Breast epithelium (tissue), 4 donors: ENCODE measurements at places on chromosomes 5 and 9.

DNA sequence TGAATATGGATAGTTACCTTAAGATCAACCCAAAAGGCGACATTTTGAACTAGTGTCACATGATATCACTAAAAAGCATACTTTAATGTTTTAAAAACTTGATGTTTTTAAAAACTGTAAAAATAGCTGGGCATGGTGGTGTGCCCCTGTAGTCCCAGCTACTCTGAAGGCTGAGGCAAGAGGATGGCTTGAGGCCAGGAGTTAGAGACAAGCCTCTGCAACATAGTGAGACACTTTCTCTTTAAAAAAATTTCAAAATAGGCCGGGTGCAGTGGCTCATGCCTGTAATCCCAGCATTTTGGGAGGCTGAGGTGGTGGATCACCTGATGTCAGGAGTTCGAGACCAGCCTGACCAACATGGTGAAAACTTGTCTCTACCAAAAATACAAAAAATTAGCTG lies 129.5 kb downstream of the NPR3 start:
- H3K36me3 ChIP-seq, result no peaks in the 10 kb centered on the region
- no peak for DNase-seq
- no peak overlapping the region for H3K4me3 ChIP-seq
- no peaks in the 10 kb centered on the region for H3K4me1 ChIP-seq

DNA sequence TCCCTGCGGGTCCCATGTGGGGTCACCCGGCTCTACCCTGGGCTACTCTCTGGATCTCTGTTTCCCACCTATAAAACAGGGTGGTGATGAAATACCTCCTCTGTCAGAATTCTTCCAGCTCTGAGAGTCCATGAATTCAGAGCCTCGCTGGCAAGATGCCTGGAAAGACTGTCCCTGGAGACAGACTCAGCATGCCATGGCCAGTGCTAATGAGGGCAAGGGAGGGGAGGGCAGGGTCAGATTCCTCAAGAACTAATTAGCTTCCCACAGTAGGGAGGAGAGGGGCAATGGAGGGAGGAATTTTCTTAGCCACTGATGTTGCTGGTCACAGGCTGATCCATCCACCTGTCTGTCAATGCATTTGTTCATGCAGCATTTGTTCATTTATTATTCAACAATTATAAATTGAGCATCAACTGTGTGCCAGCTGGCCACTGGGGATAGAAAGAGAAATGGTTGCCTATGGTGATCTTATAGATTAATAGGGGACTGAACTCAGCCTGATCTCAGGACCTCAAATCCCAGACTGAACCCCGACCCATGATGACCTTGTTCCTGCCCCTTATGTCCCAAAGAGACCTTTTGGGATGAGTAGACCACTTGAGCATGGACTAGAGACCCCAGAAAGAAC lies 4.7 kb downstream of the SYNPO start:
- no peaks in the 10 kb centered on the region for H3K27me3 ChIP-seq
- no peak overlapping the region for H3K4me3 ChIP-seq
- H3K36me3 ChIP-seq, result no peaks in the 10 kb centered on the region
- H3K4me1 ChIP-seq, result peaks cover 33% of the 10 kb centered on the region

- peak overlapping the region; percentile 83 for H3K27ac ChIP-seq
- no peaks in the 10 kb centered on the region for H3K36me3 ChIP-seq
- H3K4me1 ChIP-seq, result no peaks in the 10 kb centered on the region
Measured at GRCh38 chr9:88535226-88536022, 446 bp downstream of the NXNL2 start.

GRCh38 chr9:94870793-94871558 lies 144.5 kb downstream of the AOPEP start:
- DNase-seq, result no peak
- H3K27ac ChIP-seq, result no peak overlapping the region
- no peaks in the 10 kb centered on the region for H3K4me1 ChIP-seq
- no peak overlapping the region for H3K4me3 ChIP-seq

DNA sequence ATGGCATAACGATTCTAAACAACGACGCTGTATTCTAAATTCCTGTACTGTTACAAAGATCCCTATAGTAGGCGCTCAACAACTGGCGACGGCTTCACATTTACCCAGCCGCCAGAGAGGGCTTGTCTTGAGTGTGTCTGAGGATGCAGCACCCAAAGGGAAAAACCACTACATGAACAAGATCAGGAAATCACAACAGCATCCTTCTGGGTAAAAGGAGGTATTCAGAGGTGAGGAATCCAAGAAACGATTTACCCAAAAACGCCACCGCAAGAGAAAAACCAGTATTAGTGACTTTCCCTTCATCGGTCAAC lies 711 bp downstream of the TTC33 start:
- H3K36me3 ChIP-seq, result no peaks in the 10 kb centered on the region
- peak overlapping the region; percentile 78 for H3K4me3 ChIP-seq
- DNase-seq, result no peak
- no peaks in the 10 kb centered on the region for H3K4me1 ChIP-seq
- H3K27ac ChIP-seq, result peak overlapping the region; percentile 94

- H3K27me3 ChIP-seq, result no peaks in the 10 kb centered on the region
- H3K4me3 ChIP-seq, result no peak overlapping the region
- no peak overlapping the region for H3K27ac ChIP-seq
- H3K36me3 ChIP-seq, result no peaks in the 10 kb centered on the region
- no peaks in the 10 kb centered on the region for H3K4me1 ChIP-seq
Measured at GRCh38 chr9:92492781-92493401, 10.6 kb upstream of the ASPN start.

- DNase-seq, result no peak
- H3K36me3 ChIP-seq, result no peaks in the 10 kb centered on the region
- no peak overlapping the region for H3K4me3 ChIP-seq
- no peaks in the 10 kb centered on the region for H3K27me3 ChIP-seq
Measured at GRCh38 chr9:98356953-98357690, 101.7 kb upstream of the TBC1D2 start.

DNA sequence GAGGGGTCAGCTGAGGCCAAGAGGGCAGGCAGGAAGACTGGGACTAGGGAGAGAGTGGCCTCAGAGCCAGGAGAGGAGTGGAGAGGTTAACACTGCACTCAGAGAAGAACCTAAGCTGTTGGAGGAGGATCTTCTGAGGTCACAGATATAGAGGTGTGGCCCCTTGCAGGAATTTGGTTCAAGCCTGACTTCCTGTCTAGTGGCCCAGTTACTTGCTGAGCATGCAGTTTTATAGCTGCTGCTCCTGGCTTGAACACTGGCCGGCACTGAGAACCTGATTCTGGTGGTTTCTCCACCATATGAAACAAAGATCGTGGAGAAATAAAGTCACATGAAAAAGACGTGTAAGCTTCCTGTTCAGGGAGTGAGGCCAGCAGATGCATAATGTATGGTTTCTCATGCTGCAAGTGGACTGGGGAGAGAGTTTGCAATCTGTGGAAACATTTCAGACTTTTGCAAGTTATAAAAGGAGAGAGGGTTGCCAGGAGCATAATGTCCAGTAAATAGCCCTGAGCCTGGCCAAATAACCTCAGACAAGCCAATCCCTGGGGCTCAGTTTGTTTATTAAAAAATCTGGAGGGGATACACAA lies 82.6 kb downstream of the GALNT10 start:
- H3K36me3 ChIP-seq, result no peaks in the 10 kb centered on the region
- no peaks in the 10 kb centered on the region for H3K27me3 ChIP-seq
- no peak for DNase-seq
- no peaks in the 10 kb centered on the region for H3K4me1 ChIP-seq
- H3K4me3 ChIP-seq, result no peak overlapping the region
- peak overlapping the region; percentile 25 for H3K27ac ChIP-seq

DNA sequence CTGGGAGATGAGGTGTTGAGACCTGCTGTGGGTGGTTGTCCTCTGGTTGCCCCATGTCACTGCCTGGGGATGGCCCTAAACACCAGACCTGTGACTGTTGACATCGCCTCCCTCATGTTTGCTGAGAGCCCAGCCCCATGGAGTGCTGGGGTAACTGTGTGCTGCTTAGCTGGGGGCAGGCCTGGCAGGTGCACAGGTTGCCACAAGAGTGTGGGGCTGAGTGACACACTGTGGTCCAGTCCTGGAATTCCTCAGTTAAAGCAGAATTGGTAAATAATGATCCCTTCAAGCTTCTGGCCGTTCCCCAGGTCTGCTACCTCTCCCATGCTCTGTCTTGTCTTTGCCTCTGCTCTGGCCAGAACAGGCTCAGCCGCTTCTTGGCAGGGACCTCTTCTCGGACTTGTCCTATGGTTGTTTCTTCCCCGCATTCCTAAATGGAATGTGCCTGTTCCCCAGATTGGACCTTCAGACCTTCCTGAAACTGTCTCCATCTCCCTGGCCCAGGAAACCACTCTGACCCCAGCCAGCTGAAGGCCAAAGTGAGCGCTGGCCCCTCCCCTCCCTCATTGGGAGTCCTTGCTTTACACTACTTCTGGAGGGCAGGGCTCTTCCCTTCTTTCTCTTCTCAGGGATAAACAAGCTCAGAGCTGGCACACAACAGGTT lies 61.2 kb upstream of the PITX1 start:
- peak overlapping the region; percentile 38 for H3K27ac ChIP-seq
- DNase-seq, result peak; percentile 26
- H3K36me3 ChIP-seq, result no peaks in the 10 kb centered on the region
- H3K4me3 ChIP-seq, result no peak overlapping the region
- no peaks in the 10 kb centered on the region for H3K27me3 ChIP-seq

- no peaks in the 10 kb centered on the region for H3K27me3 ChIP-seq
- no peak overlapping the region for H3K4me3 ChIP-seq
- H3K27ac ChIP-seq, result no peak overlapping the region
- H3K4me1 ChIP-seq, result no peaks in the 10 kb centered on the region
- no peak for DNase-seq
- H3K36me3 ChIP-seq, result no peaks in the 10 kb centered on the region
Measured at GRCh38 chr9:8640761-8641160, 841.2 kb upstream of the DMAC1 start.

DNA sequence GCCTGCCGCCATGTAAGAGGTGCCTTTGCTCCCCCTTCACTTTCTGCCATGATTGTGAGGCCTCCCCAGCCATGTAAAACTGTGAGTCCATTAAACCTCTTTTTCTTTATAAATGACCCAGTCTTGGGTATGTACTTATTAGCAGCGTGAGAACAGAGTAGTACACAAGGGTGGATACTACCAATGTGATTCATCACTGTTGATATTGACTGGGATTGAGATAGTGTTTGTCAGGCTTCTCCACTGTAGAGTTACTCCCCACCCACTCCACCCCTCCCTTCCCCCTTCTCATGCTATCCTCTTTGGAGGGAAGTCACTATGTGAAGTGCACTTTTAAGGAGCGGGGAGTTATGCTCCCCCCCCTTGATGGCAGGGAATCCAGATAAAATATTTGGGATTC lies 11.4 kb upstream of the CRHBP start:
- H3K4me3 ChIP-seq, result no peak overlapping the region
- no peak for DNase-seq
- H3K27me3 ChIP-seq, result no peaks in the 10 kb centered on the region
- no peak overlapping the region for H3K27ac ChIP-seq

GRCh38 chr5:150618163-150618562 lies 22.3 kb upstream of the SYNPO start:
- peaks cover 37% of the 10 kb centered on the region for H3K4me1 ChIP-seq
- DNase-seq, result no peak
- no peaks in the 10 kb centered on the region for H3K27me3 ChIP-seq
- no peaks in the 10 kb centered on the region for H3K36me3 ChIP-seq

GRCh38 chr9:20788526-20789451 lies 104.7 kb downstream of the FOCAD start:
- no peaks in the 10 kb centered on the region for H3K36me3 ChIP-seq
- H3K27ac ChIP-seq, result no peak overlapping the region
- no peak overlapping the region for H3K4me3 ChIP-seq

- H3K27ac ChIP-seq, result no peak overlapping the region
- H3K27me3 ChIP-seq, result no peaks in the 10 kb centered on the region
- no peak for DNase-seq
- no peaks in the 10 kb centered on the region for H3K4me1 ChIP-seq
Measured at GRCh38 chr9:114099669-114100270, 678 bp upstream of the KIF12 start.
